Activated naive CD4-positive, alpha-beta T cell (primary cell): ENCODE measurements at places on chromosomes 3 and 15.
A peak's percentile ranks its signal among the peaks of the same experiment; 100 is the strongest.

DNA sequence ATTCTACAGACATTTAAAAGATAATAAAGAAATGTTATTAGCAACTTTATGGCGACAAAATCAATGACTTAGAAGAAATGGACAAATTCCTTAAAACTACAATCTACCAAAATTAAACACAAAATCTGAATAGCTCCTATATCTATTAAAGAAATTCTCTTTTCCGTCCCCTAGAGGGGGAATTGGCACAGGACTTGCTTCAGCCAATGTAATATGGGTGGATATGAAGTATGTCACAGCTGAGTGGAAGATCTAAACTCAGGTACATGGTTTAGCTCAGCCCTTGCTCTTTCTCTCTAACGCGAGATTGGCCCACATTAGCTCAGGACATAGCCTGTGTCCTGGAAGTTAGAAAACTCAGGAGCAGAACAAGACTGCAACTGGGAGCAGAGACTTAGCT, 79.3 kb downstream of the DNAH12 start:
- no peak for DNase-seq

GRCh38 chr3:64073158-64073761, 50.0 kb upstream of the PSMD6 start:
- DNase-seq, result no peak

- peak; percentile 49 for DNase-seq
Observed at GRCh38 chr15:31266712-31267111, 59.9 kb upstream of the KLF13 start.

- DNase-seq, result no peak
Observed at GRCh38 chr3:28028554-28028953, 212.9 kb upstream of the CMC1 start.

- DNase-seq, result no peak
Observed at GRCh38 chr15:60340207-60340921, 57.4 kb downstream of the ANXA2 start.

DNA sequence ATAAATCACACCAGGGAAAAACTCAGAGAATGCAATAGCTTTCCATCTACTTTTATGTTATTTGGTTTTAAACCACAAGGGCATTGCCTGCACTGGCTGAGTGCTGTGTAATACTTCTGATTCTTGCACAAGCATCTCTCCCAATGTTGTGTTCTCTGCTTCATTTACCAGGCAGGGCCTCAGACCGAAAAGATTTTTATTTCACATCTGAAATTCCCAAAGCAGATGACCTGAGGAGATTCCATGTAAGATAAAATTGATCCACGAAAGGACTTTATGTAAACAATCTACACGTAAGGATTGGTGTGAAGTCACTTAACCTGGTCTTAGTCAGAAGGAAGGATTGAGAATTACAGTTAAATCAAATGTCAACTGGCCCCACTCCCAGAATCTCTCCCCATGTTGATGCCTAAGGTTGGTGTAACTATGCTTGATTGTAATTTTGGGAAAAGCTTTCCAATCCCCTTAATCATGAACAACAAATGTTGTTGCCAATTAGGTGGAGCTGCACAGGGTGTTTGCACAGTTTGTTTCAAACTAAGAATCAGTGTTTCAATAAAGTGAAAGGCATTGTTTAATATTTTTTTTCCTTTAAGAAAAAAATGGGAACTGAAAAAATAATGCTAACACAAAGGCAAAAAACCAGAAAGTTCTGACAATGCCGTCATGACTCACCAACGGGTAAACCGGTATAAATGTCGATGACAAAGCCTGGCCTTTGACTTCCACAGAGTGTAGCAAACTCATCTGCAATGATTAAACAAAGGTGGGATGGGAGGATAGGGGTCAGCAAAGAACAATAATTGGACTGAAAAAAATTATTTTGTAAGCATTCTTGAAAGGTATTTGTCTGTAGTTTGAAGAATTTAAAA, 128.6 kb downstream of the DUT start:
- DNase-seq, result no peak

DNA sequence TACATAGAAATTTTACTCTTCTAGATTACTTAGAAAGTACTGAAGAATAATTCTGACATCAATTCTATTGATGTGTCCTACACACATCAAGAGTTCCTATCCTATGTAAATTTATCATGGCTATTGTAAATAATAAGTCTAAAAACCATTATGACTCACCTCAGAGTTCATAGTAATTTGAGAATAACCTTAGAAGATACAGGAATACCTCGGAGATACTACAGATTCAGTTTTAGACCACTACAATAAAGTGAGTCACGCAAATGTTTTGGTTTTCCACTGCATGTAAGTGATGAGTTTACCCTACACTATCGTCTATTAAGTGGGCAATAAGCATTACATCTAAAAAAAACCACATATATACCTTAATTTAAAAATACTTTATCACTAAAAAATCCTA, 74.8 kb downstream of the NR1I2 start:
- no peak for DNase-seq

DNA sequence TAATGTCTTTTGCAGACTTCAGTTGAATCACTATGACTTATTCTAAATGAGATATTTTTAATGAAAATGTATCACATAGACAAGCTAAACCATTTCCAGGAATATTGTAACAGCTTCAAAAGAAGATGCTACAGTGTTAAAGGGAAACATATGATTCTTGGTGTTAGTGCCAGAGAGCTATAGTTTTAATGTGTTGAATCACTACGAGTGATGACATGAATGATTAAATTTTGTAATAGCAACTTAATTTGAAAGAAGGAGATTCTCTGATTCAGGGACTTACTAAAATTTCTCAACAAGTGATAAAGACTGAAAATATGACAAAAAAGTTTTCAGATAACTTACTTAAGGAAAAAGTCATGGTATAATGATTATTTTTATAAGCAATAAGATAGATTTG, 267.3 kb upstream of the SLITRK3 start:
- DNase-seq, result no peak
